Activated naive CD4-positive, alpha-beta T cell treated with anti-CD3 and anti-CD28 coated beads, Interleukin-2, amount 50 U/mL, for 72 hours (primary cell): ENCODE measurements at places on chromosomes 5 and 9.

DNA sequence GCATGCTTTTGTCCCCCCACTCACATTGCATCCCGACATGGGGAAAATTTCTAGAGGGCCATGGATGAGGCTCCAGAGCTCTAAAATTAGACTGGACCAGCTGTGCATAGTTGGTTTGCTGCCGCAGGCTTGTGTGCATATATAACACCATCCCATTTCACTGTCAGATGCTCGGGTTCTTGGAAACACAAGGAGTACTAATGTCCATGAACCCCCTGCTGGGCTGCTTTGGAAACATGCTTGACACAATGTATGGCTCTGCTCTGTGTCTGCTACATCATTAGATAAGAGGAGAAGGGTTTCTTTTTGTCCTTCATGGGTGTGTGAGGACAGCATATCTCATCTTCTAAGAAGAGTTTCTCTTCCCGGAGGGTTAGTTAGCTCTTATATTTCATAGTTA lies 292.1 kb upstream of the RORB start:
- DNase-seq: no peak

DNA sequence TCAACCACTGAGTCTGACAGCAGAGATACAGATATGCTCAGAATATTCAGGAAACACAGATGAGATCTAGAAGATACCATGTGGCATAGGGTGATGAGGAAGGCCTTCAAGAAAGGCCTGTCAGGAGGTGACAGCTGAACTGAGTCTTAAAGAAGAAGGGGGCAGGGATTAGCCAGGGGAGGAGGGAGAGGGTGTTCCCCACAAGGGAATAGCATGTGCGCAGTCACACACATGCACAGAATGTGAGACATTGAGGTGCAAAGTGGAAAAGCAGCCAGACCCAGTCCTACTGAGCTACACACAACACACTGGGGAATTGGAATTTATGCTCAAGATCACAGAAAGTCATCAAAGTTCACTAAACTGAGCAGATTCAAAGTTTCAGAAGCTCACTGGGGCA lies 3.0 kb upstream of the SLC25A48 start:
- no peak for DNase-seq

- DNase-seq: no peak
These were observed 92.8 kb upstream of the CAST start for GRCh38 chr5:96569332-96569731.

GRCh38 chr9:109912726-109913460 lies 132.9 kb downstream of the PALM2AKAP2 start:
- no peak for DNase-seq

DNA sequence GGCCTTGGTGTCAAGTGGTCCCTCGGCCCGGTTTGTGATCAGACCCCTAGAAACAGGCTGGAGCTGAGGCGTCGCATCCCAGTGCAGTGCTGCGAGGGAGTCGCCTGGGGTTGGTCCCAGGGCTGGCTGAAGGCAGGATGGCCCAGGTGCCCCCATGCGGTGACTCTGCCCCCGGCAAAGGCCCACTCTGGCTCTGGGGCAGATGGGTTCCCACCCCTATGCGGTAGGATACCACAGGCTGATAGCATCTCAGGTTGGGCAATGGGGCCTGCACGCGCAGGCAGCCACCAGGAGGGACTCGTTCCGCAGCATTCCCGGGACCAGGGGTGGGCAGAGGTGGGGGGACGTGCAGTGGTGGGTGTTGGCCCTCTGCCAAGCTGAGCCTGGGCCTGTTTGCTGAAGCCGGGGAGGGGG lies 86.0 kb downstream of the RXRA start:
- no peak for DNase-seq

DNA sequence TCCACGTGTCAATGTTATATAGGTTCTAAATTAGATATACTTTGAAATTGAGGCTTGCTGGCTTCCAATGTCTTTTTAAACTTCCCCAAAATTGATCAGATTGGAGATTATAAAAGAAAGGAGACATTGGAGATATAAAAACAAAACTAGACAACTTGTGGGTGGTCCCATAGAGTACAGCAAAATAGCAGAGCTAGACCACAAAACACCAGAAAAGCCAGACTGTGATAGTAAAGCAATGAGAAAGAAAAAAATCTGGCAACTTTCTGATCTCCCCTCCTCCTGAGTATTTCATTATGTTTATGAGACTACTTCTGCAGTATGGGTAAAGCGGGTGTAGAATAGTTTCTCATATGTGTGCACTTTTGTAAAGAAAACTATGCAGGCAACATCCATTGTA lies 713.8 kb upstream of the MEF2C start:
- no peak for DNase-seq

- DNase-seq: no peak
These were observed 82.7 kb downstream of the SFXN1 start for GRCh38 chr5:175561085-175561484.

GRCh38 chr5:127649018-127649439 lies at the start of gene CTXN3:
TSS of gene CTXN3 (plus strand) at chr5:127649082. CDS start at chr5:127657522, 8,440 bp downstream.
- no peak for DNase-seq

DNA sequence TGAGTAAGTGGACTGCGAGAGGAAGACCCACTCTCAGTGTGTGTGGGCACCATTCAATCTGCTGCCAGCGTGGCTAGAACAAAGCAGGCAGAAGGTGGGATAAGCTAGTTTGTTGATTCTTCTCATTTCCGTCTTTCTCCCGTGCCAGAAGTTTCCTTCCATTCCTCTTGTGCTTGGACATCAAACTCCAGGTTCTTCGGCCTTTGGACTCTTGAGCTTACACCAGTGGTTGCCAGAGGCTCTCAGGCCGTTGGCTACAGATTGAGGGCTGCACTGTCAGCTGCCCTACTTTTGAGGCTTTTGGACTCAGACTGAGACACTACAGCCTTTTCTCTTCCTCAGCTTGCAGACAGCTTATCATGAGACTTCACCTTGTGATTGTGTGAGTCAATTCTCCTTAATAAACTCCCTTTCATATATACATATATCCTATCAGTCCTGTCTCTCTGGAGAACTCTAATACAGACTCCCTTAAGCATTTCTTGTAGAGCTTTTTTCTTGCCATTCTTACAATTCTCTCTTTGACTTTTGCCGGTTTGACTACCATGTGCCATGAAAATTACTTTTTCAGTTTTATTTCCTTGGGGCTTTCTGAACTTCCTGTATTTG lies 494.9 kb downstream of the PRR16 start:
- no peak for DNase-seq

- DNase-seq: no peak
These were observed 19.7 kb upstream of the ARHGEF28 start for GRCh38 chr5:73606206-73606753.

GRCh38 chr5:180792965-180793287 lies 9.7 kb downstream of the MGAT1 start:
- DNase-seq: no peak

DNA sequence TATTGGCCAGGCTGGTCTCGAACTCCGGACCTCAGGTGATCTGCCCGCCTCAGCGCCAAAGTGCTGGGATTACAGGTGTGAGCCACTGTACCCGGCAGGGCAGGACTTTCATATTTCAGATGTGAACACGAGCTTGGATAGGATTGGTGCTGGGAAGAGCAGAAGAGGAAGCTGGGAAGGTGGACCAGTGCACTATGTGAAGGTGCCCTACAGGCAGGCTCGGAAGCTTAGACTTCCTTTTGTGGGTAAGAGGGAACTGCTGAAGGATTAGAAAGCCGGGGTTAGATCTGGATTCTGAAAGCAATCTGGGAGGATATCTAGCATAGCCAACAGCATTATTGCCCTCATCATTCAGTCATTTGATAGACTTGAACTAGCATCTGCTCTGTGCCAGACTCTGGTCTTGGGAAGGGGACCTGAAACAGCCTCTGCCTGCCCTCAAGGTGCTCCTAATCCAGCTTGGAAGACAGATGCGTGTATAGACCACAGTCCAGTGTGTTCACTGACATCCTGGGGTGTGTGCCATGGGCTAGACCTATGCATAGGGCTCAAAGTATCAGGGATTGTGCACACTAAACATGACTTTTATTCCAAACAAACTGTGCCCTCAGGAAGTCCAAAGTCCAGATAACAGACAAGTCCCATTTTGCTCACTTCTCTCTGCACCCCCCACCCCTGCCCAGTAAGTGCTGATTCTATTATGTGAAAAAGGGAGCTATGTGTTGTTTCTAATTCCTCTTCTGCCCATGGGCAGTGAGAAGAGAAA lies 637 bp downstream of the CBY3 start:
- DNase-seq: no peak

- no peak for DNase-seq
These were observed 1949.0 kb upstream of the WWC1 start for GRCh38 chr5:166342402-166342801.

GRCh38 chr5:103414604-103415003 lies 148.0 kb downstream of the NUDT12 start:
- no peak for DNase-seq
